ENCODE measurements at places on chromosomes 5 and 9.

GRCh38 chr5:65928860-65929259, 2.5 kb downstream of the ERBIN start:
- DNase-seq: no peak

DNA sequence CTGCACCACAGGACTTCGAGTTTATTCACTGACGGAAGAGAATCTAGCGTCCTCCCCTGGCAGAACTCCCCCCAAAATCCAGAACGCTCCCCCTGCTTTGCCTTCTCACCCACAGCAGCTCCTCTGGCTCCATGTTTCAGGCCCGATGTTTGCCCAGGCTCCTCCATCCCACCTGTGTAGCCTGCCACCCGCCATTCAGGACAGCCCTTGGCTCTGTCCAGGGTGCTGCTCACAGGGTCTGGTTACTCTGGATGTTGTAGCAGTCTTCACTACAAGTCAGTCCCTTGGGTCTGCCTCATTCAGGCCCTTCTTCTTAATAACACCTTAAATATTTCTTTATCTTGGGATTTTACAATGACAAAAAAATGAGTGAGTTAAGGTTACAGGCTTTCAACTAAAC, 41.3 kb upstream of the SV2C start:
- no peak for DNase-seq

DNA sequence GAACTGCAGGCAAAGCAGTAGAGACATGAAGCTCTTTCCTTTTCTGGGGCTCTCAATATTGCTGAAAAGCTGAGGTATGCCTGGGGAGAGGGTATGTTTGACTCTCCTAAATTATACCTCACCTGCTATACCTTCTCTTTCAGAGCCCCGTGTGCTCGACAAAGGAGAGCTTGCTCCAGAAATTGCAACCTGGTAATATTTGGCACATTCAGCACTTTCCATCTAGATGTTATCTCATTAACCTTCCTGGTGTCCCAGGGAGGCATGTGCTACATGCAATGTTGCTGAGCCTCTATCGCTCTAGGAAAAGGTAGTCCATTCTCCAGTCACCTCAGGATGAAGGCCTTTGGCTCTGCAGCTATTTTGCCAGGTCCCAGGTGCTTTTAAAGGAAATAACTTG, 78.5 kb upstream of the ZSWIM6 start:
- DNase-seq: no peak

DNA sequence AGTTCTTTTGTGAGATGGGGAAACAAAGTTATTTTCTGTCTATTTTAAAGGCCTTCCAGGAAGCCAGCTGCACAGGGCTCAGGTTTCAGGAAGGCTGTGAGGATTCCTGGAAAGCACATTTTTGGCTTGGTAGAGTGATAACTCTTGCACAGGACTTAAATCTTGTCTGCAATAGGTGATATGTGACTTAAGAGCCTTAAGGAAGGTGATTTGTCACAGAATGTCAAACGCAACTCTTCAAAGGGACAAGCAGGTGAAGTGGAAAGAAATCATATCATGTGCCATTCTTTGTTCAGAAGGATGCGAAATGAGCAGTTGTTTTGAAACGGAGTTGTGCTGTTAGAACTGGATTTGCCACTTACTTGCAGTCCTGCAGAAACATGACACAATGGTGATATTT, 459.3 kb downstream of the MAT2B start:
- no peak for DNase-seq

All from cortex of kidney (tissue), 1 donor.